ENCODE measurements at places on chromosomes 3 and 15.

DNA sequence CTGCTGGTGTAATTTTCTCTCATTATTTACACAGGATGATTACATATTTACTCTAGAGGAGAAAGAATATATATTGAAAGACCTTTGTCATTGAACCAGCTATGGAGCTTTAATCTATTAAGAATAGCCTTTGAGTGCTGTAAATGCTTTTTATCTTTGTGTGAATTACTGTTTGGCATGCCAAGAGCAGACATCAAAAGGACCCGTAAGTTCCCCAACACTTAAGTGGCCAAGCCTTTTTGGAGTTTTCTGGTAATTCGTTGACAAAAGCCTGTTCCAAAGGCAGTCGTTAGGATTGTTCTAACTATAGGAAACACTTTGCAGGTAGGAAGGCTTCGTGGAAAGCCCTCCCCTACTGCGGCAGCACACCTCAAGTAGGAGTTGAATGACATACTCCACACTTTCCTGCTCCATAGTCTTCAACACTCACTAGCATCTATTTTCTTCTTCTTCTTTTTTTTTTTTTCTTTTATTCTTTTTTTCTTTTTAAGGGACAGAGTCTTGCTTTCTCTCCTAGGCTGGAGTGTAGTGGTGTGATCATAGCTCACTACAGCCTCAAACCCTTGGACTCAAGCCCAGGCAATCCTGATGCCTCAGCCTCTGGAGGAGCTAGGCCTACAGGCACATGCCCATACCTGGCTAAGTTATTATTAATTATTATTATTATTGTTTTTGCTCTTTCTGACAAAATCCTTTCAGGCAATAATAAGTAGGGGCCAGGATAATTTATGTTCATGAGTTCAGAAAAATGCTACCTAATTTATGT lies 98.6 kb downstream of the SUCNR1 start:
- DNase-seq = no peak

DNA sequence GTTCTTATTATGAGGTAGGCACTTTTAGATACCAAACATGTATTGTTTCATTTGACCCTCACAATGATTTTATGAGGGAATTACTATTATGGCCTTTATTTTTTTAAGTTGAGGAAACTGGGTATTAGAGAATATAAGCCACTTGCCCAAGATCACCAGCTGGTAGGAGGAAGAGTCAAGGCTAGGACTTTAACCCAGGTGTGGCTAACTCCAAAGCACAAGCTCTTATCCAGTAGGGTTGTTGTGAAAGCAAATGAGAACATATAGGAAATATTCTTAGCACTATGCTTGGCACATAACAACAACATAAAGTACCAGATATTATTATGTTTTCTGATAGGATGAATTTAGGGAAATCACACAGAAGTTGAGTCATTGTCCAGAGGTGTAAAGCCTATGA lies 7.9 kb downstream of the BTLA start:
- DNase-seq = no peak

DNA sequence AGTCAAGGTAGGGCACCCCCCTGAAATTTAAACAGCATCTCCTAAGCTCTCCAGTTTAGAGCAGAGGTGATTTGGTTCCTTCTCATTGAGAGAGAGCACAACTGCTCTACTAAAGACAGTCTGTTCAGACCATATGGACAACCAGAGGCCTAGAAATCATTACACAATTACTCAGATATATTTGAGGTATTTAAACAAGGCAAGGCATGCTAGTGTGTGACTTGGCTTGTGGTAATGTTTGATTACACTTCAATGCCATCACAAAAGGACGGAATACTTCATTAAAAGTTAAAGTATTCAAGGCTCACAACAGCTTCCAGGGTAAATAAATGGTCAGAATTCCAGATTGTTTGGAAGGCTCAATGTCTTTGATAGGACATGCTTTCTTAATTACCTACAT lies 110.2 kb downstream of the LRTM1 start:
- no peak for DNase-seq

DNA sequence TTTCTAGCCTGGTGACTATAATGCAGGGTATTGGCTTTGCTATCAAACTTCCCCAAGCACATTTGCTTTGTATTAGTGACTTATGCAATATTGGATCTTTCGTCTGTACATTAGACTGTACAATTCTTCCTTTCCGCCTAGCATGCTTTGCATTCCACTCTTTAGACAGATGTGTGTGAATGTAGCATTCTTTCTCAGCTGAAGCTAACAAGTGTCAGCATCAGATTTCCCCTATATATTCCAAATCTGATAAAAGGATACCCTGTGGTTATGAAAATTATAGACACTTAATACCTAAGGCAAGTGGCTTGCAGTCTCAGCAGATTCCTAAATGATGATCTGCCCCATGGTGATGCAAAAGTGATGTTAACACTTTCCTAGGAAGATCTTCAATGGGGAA lies 360.1 kb downstream of the CNTN4 start:
- DNase-seq = no peak

- no peak for DNase-seq
Observed at GRCh38 chr15:50024281-50024680, 94.8 kb downstream of the ATP8B4 start.

DNA sequence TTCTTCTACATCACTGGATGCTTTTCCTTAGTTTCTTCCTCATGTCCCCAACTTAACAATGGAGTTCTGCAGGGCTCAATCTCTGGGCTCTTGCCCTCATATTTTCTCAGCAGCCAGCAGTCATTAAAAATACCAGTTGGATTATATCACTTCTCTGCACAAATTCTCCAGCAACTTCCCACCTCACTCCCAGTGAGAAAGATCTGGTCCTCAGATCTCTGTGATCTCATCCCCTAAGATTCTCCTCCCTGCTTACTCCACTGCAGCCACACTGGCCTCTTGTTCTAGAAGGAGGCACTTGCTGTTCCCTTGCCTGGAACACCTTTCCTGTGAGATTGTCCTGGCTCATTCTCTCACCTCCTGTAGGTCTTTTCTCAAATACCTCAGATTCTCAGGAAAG lies 6.1 kb downstream of the ERICH6 start:
- no peak for DNase-seq

GRCh38 chr15:88680241-88681001 lies 41.6 kb downstream of the ISG20 start:
- no peak for DNase-seq

DNA sequence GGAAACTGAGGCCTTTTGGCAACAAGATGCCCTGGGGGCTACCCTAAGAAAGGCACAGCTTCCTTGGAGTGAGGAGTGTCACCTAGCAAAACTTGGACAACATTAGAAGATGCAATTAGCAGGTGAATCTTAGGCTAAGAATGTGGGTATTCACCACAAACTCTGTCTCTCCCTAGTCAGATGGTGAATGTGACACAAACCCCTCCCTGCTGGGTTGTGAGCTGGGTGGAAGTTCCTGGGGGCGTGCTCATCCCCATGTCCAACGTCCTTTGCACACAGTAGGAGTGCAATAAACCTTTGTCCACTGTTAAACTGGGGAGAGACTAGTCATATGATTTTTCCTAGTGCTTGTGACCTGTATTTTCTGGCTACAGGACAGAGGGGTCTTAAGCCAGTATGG lies 67.1 kb upstream of the SH3GL3 start:
- DNase-seq = no peak

GRCh38 chr3:8456412-8456811 lies 45.2 kb upstream of the LMCD1 start:
- DNase-seq = no peak
